ENCODE measurements at places on chromosomes 12 and 14.

DNA sequence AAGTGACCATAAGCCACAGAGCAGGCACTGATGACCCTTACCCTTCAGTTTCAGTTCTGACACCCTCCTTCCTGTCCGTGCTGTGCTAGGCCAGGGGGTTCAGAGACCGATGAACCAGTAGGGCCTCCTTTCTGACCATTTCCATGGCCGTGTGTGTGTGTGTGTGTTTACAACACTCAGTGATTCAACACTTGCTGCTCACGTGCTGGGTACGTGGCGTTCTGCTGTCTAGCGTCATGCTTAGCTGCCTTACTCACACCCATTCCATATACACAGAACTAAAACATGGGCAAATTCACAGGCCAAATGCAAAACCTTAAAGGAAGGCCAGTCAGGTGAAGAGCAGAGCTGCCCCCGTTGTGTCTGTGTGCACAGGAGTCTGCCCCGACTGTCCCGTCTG lies 67.5 kb downstream of the DNAH10 start:
- no peak for DNase-seq

GRCh38 chr12:93857991-93858447 lies 180.8 kb downstream of the CRADD start:
- DNase-seq: no peak

DNA sequence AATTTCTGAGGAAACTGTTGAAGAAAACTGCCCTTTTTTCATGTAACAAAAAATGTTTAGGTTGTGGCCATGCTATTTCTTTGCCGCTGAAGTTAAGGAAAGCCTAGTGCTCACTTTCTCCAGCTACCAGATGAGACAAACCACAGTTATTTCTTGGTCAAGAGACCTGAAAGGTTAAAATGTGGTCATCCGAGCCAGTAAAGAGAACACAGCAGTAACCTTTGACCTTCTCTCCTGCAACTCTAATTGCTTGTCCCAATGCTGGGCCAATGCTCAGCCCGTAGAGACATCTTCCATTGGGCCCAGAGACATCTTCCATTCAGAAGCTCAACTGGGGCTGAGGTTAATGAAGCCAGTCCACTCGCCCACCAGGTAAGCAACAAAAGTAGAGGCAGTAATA lies 109.8 kb upstream of the CPSF6 start:
- no peak for DNase-seq

- no peak for DNase-seq
Observed at GRCh38 chr12:68844318-68844745, 36.4 kb downstream of the MDM2 start.

DNA sequence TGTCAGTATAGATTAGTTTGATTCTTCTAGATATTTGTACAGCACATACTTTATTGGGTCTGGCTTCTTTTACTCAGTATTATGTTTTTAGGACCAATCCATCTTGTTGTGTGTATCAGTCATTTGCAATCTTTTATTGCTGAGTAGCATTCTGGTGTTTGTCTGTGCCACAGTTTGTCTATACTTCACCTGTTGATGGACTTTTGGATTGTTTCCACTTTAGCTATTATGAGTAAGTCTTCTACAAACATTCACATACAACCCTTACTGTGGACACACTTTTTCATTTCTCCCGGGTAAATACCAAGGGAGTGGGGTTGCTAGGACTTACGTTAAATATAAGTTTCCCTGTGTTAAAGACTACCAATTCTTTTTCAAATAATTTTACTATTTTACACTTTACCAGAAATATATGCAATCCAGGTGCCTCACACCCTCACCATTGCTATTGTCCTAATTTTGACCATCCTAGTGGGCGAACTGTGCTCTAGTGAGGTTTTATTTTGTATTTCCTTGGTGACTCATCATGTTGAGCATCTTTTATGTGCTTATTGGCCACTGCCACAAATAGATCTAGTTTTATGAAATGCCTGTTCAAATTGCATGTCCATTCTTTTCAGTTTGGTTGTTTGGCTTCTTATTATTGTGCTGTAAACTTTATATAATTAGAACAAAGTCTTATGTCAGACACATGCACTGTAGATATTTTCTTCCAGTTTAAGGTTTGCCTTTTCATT lies 304.7 kb upstream of the TMTC1 start:
- no peak for DNase-seq

GRCh38 chr12:80121661-80122060 lies 22.3 kb downstream of the OTOGL start:
- peak; percentile 41 for DNase-seq

Data from fibroblast of the aortic adventitia (primary cell).